ENCODE measurements at places on chromosomes 5 and 9.
A peak's percentile ranks its signal among the peaks of the same experiment; 100 is the strongest.

DNA sequence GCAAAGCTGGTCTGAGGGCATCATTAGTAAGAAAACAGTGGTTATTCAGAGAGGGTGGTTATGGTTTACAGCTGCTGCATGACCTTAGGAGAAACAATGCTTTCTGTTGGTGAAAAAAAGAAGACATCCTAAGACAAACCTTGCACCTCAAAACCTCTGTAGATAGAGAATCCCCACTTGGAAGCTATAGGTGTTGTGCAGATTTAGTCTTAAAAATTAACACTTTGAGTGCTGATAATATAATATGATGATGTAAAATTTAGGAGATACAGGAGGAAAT, 1.4 kb upstream of the PTTG1 start:
- DNase-seq = no peak

- DNase-seq = no peak
These were observed 75.7 kb upstream of the SMARCA2 start for GRCh38 chr9:1939466-1939865.

- no peak for DNase-seq
These were observed 23.0 kb downstream of the EPB41L4B start for GRCh38 chr9:109297899-109298298.

- no peak for DNase-seq
These were observed 766.1 kb downstream of the IRX1 start for GRCh38 chr5:4361753-4362152.

GRCh38 chr5:124457101-124457500, 289.3 kb downstream of the ZNF608 start:
- DNase-seq = no peak

- peak; percentile 64 for DNase-seq
These were observed 151.7 kb upstream of the SMIM23 start for GRCh38 chr5:171633776-171634470.

- DNase-seq = no peak
These were observed 62.0 kb downstream of the SUSD1 start for GRCh38 chr9:112112941-112113681.

DNA sequence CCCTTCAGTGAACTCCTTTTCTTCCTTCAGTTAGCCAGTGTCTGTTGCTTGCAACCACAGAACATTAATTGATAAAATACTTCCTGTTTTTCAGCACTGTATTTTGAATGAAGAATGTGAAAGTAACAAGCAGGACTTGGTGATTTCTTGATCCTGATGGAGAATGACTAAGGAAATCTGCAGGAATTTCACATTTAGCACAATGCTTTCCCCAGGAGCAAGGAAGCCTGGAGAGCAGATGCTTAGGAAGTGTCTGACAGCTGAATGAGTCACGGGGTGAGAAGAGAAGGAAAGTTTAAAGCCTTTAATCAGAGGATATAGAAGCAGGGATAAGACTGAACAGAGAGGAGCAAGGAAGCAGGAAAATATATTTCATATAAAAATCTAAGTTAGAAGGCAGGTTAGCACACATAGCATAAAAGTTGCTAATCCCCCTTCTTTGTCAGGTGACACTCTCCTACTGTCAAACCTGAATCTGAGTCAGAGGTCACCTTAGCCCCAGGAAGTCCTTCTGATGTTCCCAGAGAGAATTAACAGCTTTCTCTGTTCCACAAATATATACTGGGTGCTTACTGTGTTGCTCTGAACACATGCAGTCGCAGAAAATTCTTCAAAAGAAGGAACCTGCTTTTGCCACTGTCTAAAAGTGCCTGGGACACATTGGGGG, 59.7 kb downstream of the GNA14 start:
- DNase-seq = no peak

- peak; percentile 61 for DNase-seq
These were observed 305.8 kb downstream of the TRIM32 start for GRCh38 chr9:116992865-116993264.

- DNase-seq = no peak
These were observed 157.2 kb upstream of the PHYKPL start for GRCh38 chr5:178389796-178390195.

- no peak for DNase-seq
These were observed 175.5 kb upstream of the MVB12B start for GRCh38 chr9:126151031-126151685.

DNA sequence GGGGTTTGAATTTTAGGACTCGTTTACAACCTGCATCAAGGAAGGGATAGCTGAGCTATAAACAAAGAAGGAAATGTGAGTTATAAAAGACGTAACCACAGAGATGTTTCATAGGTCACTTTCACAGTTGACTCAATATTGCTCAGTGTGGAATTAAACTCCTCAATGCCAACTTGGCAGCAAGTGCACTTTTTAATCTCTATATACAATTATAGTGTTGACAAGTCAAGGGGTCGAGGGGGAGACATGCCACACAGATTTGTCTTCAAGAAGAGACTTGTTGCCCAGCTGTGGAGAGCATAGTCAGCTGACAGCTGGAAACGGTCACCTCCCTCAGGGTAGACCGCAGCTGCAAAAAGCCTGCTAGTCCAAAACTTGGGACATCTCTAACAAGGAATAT, 163.4 kb upstream of the DMAC1 start:
- no peak for DNase-seq

DNA sequence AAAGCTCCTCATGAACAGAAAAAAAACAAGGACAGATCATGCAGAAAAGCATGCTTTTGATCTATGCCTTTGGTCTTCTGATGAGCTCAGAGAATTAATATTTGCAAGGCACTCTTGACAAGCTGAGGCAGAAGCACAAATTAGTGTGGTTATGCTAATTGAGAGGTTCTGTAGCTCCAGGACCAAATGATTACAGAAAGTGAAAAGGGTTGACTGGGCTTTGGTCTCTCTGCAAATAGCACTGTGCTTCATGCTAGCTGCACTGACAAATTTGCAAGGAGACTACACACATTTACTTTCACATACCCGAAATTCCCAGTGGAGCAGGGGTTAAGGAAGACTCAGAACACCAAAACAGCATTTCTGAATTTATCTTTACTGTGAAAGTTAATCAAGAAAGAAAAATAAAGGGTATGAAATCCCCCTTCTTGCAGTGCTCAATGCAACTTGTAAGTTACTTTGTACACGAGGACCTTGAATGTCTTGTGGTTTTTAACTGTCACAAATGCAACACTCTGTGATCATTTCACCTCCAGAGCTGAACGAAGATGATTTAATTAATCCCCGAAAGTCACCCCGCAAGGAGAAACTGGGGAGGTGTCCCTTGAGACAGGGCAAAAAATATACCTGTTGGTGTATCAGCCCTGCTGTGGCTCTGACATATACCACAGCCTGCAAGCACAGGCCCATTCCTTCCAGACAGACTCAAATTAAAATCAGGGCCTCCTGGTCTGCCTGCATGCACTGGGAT, 11.9 kb downstream of the RAPGEF1 start:
- no peak for DNase-seq
